HFF-Myc (cell line): ENCODE measurements at places on chromosomes 16 and 17.

- DNase-seq, result no peak
These were observed 7.5 kb downstream of the SRSF1 start for GRCh38 chr17:57999496-58000017.

- no peak for DNase-seq
These were observed 23.8 kb downstream of the CLTC start for GRCh38 chr17:59643159-59644140.

DNA sequence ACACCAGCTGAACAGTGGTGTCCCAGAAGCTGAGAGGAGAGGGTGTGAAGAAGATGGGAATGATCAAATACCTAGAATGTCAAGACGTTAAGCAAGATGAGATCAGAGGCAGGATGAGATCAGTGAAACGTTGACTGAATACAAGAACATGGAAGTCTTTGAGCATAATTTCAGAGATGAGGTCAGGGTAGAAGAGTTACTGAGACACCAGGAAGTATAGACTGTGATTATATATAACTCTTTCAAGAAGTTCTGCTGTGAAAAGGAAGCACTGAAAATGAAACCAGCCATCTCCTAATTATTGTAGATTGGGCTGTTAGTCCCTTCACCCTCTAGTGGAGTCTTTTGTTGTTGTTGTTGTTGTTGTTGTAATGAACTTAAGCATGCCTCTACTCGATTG lies 9.1 kb downstream of the SHCBP1 start:
- DNase-seq, result no peak

DNA sequence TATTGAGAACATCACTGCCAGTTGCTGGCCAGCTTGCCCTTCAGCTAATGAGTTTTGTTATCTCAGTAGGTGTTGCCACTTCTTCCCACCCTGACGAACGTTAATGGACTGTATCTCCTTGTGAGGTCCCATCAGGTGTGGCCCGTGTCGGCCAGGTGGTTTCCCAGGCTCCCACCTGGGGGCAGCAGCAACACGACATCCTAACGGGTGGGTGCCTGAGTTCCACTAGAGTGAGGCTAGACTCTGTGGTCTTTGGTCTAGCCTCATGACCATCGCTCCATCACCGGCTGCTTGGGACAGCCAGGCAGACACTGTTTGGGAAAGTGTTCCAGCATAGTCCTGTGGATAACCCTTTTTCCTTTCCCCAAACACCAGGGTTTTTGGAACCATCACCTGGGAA lies 45.6 kb upstream of the LCMT1 start:
- DNase-seq, result no peak

GRCh38 chr16:66358231-66358630 lies 8.3 kb upstream of the CDH5 start:
- DNase-seq, result no peak

- peak; percentile 58 for DNase-seq
These were observed 52.8 kb downstream of the TOM1L2 start for GRCh38 chr17:17919169-17920107.

- DNase-seq, result peak; percentile 10
These were observed 48.4 kb upstream of the KDM8 start for GRCh38 chr16:27154705-27155521.

DNA sequence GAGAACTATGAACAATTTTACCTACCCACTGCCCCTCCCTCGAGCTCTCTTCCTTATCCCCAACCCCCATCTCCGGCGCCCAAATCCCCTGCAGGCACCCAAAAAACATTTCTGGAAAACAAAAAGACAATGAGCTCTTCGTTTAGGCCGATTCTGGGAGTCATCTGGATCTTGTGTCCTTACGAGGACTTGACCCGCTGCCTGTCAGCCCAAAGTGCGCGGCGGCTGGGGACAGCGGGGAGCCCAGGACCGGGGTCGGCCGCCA lies 524 bp downstream of the STRADA start:
- no peak for DNase-seq
